ENCODE measurements at places on chromosomes 6 and 20.

DNA sequence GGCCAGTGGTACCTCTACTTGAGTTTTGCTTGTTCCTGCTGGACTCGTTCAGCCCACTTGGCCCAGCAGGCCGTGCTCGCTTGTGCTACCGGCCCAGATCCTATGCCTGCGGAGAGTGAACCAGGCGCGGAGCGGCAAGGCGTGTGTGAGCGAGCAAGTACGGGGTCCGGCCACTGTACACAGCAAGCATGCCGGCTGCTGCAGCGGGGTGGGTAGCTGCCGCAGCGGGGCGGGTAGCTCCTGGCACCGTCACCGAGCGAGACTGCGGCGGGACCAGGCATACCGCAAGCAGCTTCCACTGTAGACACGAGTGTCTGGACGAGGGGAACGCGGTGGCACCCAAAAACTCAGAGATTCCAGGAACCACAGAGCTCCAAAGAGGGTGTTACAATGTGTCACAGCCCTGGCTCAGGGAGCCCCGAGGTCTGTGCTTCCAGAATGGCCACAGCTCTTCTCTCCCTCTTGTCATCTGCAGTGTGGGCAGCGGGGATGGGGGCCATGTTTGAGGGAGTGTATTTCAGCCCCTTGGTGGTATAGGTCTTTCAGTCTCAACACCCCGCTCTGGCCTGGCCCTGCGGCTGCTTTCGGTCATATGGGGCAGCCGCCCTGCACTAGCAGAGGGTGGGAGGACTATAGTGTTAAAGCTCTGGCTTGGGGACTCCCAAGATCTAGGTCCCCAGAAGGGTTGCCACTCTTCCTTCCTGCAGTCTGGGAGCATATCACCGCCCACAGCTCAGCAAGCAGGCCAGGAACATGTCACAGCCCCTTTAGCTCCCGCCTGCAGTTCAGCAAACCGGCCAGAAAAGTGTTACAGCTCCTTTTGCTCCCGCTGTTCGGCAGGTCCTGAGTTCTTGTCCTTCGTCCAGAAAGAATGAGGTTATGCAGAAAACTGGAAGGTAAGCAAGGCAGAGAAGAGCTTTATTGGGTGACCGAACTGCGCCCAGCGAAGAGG is 6.1 kb upstream of the RWDD1 start:
- peak; percentile 6 for DNase-seq

DNA sequence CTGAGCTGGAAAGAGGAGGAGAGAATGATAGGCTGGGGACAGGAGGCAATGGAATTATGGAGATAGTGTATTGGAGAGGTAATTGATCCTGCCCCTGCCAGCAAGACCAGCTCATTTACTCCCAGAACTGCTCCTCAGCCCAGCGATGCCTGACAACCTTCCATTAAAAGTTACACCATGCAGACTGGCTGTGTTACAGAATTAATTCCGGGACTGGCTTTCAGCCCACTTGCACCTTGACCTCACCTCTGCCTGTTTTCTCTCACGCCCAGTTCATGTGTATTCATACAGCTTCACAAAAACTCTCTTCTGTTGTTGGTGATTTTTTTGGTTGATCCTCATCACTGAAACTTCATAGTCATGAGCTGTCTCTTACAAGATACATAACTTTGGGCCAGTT is 207.3 kb downstream of the PLCB1 start:
- DNase-seq = no peak

GRCh38 chr6:105748737-105749161 is 337.4 kb upstream of the PRDM1 start:
- DNase-seq = no peak

DNA sequence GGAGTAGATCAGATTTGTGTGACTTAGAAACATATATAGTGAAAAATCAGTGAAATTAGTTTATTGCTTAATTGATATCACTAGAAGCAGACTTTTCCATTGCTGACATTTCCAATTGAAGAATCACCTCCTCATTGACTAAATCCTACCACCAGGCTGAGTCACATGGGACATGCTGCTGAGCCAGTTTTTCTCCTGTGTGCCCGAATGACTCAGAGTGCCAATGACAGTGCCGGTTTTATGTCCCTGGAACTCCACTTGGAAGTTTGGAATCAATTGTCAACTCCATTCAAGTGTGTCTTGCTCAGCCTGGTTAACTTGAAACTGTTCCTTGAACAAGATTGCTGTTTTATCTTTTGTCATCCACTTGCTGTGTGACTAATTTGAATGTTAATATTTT is 316.1 kb upstream of the PRDM1 start:
- no peak for DNase-seq

GRCh38 chr6:118202517-118202916 is 295.5 kb downstream of the SLC35F1 start:
- DNase-seq = no peak

DNA sequence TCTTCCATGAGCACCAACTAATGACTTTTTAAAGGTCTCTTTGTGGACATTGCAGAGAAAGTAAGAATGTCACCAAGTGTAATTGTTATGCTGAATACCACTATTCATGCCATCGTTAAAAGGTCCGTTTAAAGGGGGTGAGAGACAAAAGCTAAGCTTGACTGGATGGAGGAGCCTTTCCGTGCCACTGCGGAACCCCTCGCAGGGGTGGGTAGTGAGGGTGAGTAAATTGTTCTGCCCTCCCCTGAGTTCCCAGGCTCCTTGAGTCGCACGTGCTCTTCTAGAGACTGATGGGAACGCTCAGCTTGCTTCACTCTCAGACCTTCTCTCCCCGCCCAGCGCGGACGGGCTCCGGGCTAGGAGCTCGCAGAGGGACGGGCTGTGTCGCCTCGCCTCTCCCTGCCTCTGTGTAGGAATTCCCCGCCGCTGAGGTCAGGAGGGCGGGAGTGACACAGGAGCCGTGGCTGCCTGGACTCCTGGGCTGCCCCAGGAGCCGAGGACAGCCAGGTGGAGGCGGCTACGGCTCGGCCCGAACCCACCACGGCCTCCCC is 314.8 kb upstream of the QKI start:
- DNase-seq = no peak

GRCh38 chr6:160363016-160363996 is 15.1 kb downstream of the SLC22A3 start:
- DNase-seq = no peak

- no peak for DNase-seq
Measured at GRCh38 chr20:24720957-24721356, 228.1 kb upstream of the CST7 start.

- DNase-seq = no peak
Measured at GRCh38 chr6:125979101-125979500, 7.2 kb upstream of the TRMT11 start.

- DNase-seq = no peak
Measured at GRCh38 chr6:158751921-158752320, 67.2 kb downstream of the EZR start.

DNA sequence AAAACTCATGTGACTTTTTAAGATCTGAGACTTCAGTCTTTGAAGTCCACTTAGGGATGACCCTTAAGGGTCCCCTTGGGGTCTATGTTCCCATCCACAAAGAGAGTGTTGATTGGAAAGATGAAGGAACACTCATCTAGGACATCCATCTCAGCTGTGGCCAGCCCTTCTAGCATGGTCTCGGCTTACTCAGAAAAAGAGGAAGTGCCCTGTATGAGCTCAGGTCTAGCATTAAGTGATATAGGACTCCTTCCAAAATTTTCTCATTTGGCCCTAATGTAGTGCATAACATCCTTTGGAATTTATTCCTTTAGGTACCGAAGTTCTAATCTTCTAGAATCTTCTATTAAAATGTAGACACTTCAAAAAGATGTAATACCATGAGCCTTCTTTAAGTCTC is 77.4 kb downstream of the NDUFAF5 start:
- DNase-seq = no peak

DNA sequence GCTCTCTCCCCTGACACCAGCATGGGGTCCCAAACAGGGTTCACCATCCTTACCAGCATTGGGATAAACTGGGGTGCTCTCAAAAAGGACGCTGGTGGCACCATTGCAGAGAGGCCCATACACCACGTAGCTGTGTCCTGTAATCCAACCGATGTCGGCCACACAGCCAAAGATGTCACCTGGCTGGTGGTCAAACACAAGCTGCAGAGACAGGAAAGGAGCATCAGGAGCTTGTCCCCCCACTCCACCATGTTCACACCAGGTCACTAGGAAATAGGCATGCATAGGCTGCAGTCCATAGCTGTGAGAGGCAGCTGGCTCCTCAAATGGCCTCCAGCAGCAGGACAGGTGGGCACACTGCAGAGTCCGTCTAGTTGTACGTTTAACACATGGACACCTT is 28.8 kb upstream of the APMAP start:
- no peak for DNase-seq

GRCh38 chr20:10549511-10549910 is 114.4 kb downstream of the SLX4IP start:
- DNase-seq = no peak

DNA sequence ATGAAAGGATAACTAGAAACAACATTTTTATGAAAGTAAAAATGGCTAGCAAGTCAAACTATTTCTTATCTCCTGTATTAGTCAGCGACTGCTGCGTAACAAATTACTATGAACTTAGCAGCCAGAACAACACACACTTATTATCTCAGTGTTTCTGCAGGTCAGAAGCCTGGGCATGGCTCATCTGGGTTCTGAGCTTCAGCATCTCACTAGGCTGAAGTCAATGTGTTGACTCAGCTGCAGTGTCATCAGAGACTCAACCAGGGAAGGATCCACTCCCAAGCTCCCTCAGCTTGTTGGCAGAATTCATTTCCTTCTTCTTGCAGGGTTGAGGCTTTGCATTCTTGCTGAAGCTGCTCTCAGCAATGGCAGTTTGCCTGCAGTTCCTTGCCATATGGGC is 33.2 kb upstream of the IGF2R start:
- no peak for DNase-seq

DNA sequence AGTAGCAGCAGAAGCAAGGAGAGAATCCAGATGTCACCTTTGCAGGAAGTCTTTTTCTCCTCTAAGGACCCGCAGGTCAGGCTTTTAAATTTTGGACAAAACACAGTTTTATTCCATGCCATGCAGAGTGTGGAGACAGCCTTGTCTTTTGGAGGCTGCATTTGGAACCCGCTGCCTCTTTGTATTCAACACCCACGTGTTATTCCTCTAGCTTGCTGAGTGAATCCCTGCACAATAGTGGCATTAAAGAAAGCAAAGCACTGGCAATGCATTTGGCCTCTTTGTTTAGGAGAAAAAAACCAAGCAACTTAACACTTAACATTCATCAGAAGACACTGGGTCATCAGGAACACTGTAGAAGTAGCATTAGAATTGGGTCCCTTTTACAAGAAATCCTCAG is 43.5 kb downstream of the TFAP2B start:
- no peak for DNase-seq

GRCh38 chr20:17896193-17896723 is 72.3 kb downstream of the SNX5 start:
- no peak for DNase-seq

GRCh38 chr6:16947375-16948015 is 154.4 kb upstream of the STMND1 start:
- DNase-seq = no peak

DNA sequence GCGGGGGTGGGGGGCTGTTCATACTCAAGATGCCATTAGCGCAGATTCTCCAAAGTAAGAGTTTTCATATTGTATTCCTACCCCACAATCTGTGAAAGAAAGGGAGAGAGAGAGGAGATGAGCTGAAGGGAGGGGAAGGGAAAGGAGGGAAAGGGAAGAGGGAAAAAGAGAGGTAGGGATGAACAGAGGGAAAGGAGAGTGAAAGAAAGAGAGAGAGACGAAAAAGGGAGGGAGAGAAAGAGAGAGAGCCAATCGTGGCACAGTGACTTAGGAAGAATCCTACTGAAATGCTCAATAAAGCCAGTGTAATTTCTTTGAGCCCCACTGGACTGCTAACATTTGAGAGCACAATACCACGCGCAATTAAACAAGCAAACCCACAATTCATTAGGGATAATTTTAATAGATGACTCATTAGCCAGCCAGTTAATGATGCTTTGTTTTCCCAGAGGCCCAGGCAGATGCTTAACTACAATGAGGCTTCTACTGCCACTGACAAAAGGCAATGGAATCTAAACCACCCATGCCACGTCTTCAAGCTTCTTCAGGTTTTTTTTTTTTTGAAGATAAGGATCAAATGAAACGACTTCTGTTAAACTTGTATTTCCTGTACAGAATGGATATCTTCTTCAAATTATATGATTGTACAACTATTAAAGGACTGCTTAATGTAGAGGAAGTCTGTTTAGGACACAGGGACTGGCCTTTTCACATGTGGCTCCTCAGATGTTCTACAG is 306.8 kb downstream of the FOXC1 start:
- no peak for DNase-seq

DNA sequence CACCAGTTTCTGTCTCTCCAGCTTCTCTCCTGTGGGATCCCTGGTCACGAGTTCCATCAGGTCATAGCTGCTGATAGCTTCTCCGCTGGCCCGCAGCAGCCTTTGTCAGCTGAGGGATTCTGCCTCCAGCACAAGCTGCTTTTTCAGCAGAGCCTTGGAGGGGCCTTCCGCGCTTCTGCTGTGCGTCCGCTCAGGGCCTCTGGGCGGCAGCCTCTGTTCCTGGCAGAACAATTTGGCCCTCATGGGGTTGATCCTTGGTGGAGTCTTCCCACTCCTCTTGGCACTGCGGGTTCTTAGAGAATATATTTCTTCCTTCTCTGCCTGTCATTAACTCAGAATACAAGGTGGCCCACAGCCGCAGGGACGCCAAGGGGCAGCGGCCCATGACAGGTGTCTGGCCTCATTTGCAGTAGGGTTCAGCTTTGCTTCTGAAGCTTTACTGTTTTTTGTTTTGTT is 158.8 kb downstream of the DTNBP1 start:
- no peak for DNase-seq

- DNase-seq = no peak
Measured at GRCh38 chr20:15564981-15565380, 1008.3 kb downstream of the KIF16B start.

DNA sequence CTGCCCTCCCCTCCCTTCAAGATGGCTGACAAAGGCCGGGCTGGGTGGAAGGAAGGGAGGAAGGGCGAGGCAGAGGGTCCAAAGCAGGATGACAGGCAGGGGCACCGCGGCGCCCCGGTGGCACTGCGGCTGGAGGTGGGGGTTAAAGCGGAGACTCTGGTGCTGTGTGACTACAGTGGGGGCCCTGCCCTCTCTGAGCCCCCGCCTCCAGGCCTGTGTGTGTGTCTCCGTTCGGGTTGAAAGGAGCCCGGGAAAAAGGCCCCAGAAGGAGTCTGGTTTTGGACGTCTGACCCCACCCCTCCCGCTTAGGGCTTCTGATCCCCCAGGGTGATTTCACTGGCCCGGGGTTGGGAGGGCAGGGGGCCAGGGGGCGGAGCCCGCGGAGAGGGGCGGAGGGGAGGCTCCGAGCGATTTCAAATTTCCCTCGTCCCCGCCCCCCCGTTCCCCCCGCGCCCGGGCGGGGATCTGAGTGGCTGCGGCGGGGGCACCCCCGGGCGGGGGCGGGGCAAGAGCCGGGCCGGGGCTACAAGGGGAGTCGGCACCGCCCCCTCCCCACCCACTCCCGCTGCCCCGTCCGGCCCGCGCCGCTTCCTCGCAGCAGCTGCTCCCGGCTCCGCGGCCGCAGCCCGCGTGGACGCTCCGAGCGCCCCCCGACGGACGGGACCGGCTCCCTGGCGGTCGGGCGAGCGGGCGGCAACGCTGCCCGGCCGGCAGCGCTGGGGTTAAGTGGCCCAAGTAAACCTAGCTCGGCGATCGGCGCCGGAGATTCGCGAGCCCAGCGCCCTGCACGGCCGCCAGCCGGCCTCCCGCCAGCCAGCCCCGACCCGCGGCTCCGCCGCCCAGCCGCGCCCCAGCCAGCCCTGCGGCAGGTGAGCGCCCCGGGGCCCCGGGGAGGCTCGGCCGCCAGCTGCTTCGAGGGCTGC is at the start of gene DNMT3B:
TSS of gene DNMT3B (plus strand) at position 555 of the 923 bp plus-strand sequence. CDS start 17,939 bp downstream, outside the sequence.
- peak; percentile 69 for DNase-seq

- DNase-seq = no peak
Measured at GRCh38 chr6:30129265-30130178, 6.4 kb upstream of the TRIM40 start.
